Left lung (tissue), 14 donors: ENCODE measurements at places on chromosomes 1 and 21. TPM values are rescaled to one million over a fixed set of nuclear protein-coding genes. Genes with fewer than 3 reads are reported as not detected.

DNA sequence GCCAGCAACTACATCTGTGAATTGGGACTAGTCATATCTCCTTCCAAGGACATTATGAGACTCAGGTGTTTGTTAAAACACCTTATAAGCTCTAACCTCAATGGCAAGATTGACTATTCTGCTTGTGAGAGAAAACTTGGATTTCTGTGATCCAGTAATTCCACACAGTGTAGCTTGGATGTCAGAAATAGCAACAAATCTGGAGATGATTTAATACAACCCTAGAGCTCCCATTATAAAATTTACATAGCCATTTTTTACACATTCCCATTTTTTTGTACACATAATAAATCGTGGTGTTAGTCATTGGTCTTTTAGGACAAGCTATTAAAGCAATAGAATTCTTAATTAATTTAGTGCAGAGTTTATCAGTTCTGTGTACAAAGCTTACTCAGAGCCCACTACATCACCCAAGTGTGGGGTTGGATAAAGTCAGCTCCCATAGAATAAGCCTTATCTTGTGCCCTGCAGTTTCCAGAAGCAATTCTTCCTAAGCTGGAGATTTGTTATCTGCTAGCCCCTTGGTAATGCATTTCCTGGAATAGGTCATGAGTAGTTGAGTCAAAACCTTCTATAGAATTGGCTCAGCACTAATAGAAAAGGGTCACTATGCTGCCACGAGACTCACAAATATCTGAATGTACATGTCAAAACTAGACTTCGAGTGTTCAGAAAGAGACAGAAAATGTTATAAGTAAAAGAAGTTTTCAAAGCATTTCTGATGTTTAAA is 434.0 kb upstream of the RUNX1 start:
- no peak overlapping the region for H3K4me3 ChIP-seq
- H3K36me3 ChIP-seq = no peaks in the 10 kb centered on the region
- no peaks in the 10 kb centered on the region for H3K27me3 ChIP-seq
- DNase-seq = no peak
- H3K4me1 ChIP-seq = no peaks in the 10 kb centered on the region

DNA sequence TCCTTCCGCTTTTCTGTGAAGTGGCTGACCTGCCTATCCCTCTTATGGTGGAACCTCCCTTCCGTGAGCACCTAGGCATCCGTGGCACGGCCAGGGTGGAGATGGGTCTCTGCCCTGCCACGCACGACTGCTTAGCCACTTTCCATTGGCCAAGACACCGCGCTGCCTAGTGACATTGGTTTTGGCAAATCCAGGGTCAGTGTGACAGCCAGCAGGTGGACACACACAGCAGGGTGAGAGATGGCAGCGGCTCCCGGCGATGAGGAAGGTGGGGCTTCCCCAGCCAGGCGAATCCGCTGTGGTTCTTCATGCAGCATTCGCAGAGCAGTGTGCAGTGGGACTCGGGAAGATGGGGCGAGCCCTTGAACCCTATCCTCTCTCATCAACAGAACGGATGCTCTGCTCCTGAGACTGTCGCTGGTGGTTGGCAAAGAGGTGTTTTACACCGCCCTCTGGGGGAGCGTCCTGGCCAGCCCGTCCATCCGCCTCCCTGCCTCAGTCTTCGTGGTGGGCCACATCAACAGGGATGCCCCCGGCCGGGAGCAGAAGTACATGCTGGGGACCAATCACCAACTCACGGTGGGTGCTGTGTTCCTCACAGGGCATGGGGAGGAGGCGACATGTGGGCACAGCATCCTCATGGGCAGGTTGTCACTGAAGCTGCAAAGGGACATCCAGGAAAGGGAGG is 51.8 kb downstream of the DOP1B start:
- peaks cover 51% of the 10 kb centered on the region for H3K36me3 ChIP-seq
- H3K4me3 ChIP-seq = no peak overlapping the region
- H3K27me3 ChIP-seq = no peaks in the 10 kb centered on the region
- no peak overlapping the region for H3K27ac ChIP-seq
- H3K4me1 ChIP-seq = peaks cover 7% of the 10 kb centered on the region
- no peak for DNase-seq

GRCh38 chr1:79430437-79430836 is 423.9 kb upstream of the ADGRL4 start:
- no peaks in the 10 kb centered on the region for H3K27me3 ChIP-seq
- DNase-seq = no peak
- H3K27ac ChIP-seq = no peak overlapping the region
- H3K36me3 ChIP-seq = no peaks in the 10 kb centered on the region
- no peaks in the 10 kb centered on the region for H3K4me1 ChIP-seq
- H3K4me3 ChIP-seq = no peak overlapping the region

FMO2 gene
- 63.4 TPM for total RNA-seq

DNA sequence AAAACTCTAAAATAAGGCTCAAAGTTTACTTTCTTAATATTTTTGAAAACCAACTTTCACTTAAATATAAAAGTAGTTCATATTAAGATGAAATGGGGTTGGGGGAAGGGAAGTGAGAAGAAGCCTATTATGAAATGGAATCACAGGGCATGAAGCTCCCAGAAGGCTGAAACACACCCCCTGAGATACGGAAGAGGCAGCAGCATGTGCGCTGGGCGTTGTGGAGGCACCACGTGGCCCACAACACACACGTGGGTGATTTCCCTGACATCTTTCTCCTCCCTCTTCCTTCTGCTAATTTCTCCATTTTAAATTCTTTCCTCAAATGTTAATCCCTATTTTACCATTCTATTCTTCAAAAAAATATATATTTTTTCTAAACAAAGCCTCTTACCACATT is 35.6 kb upstream of the SEC16B start:
- H3K36me3 ChIP-seq = no peaks in the 10 kb centered on the region
- no peak overlapping the region for H3K27ac ChIP-seq
- no peaks in the 10 kb centered on the region for H3K27me3 ChIP-seq
- DNase-seq = no peak
- H3K4me3 ChIP-seq = no peak overlapping the region

- no peaks in the 10 kb centered on the region for H3K36me3 ChIP-seq
- peaks cover 14% of the 10 kb centered on the region for H3K4me1 ChIP-seq
- H3K27me3 ChIP-seq = no peaks in the 10 kb centered on the region
- H3K27ac ChIP-seq = no peak overlapping the region
These were observed 1.5 kb downstream of the CENPF start for GRCh38 chr1:214604523-214604922.

GRCh38 chr21:15514073-15514946 is 215.5 kb upstream of the USP25 start:
- DNase-seq = no peak
- no peaks in the 10 kb centered on the region for H3K27me3 ChIP-seq
- H3K4me3 ChIP-seq = no peak overlapping the region
- H3K36me3 ChIP-seq = no peaks in the 10 kb centered on the region
- no peaks in the 10 kb centered on the region for H3K4me1 ChIP-seq

- H3K27ac ChIP-seq = no peak overlapping the region
- peaks cover 27% of the 10 kb centered on the region for H3K27me3 ChIP-seq
- H3K4me1 ChIP-seq = no peaks in the 10 kb centered on the region
- DNase-seq = no peak
- H3K36me3 ChIP-seq = no peaks in the 10 kb centered on the region
- H3K4me3 ChIP-seq = no peak overlapping the region
These were observed 37.5 kb downstream of the IGSF21 start for GRCh38 chr1:18144916-18145647.

DNA sequence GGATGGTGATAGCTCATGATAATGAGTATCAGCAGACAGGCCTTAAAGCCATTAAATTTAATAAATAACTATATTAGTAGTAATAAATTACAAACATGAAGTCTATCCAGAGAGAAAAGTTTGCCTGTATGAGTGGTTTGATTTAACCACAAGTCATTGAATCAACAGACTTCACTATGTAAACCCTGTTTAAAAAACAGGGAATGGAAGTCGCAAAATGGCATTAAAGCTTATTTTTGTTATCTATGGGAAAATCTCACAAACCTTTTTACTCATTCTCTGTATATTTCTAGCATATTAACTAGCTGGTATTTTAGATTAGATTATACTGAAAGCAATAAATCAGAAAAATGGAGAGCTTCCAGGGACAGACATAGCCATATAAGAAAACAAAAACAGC is 45.3 kb downstream of the SASS6 start:
- no peaks in the 10 kb centered on the region for H3K4me1 ChIP-seq
- no peaks in the 10 kb centered on the region for H3K27me3 ChIP-seq
- H3K4me3 ChIP-seq = no peak overlapping the region

DNA sequence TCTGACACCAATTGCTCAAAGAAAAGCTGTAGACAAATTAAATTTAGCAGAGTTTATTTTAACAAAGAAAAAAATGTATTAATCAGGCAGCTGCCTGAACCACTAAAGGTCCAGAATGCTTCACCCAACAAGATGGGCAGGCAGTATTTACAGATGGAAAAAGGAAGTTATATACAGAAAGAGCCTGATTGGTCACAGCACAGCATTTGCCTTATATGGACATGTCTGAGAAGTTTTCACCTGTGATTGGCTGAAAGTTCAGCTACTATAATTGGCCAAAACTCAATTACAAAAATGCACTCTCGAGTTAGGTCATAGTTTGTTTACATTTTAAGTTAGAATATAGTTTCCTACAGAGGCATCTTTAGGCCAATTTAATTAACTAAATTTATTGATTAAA is 15.1 kb upstream of the FMO1 start:
- H3K4me3 ChIP-seq = no peak overlapping the region
- no peaks in the 10 kb centered on the region for H3K27me3 ChIP-seq
- H3K4me1 ChIP-seq = no peaks in the 10 kb centered on the region
- DNase-seq = no peak
- H3K27ac ChIP-seq = no peak overlapping the region

GRCh38 chr1:71885171-71885570 is 397.2 kb downstream of the NEGR1 start:
- no peaks in the 10 kb centered on the region for H3K27me3 ChIP-seq
- no peak for DNase-seq
- no peaks in the 10 kb centered on the region for H3K36me3 ChIP-seq
- no peak overlapping the region for H3K27ac ChIP-seq
- no peaks in the 10 kb centered on the region for H3K4me1 ChIP-seq

L1TD1 gene
- total RNA-seq = 0.93 TPM
